A549 treated with dexamethasone at 1 μM for 4 hours (cell line): ENCODE measurements at places on chromosomes 4 and X. TPM values are rescaled to one million over a fixed set of nuclear protein-coding genes. Genes with fewer than 3 reads are reported as not detected.

TCEAL7 gene
- total RNA-seq: not detected in 5 replicates

SPATA18 gene
- 3.4 to 5.1 TPM (median 4.6 TPM) in 5 replicates for total RNA-seq

ABLIM2 gene
- 5.3 to 11.5 TPM (median 7.6 TPM) in 5 replicates for total RNA-seq

ADH6 gene
- 0.12 TPM in 1 of 5 replicates, not detected in the others for total RNA-seq

ADH1A gene
- not detected in 5 replicates for total RNA-seq

CFAP299 gene
- not detected in 5 replicates for total RNA-seq

C4orf36 gene
- 0.73 to 1.7 TPM (median 1.2 TPM) in 5 replicates for total RNA-seq

FMR1NB gene
- total RNA-seq: not detected in 5 replicates

TMSB15A gene
- 0.34 to 1.6 TPM (median 0.55 TPM) in 5 replicates for total RNA-seq

HSFX4 gene
- 0.10 to 0.13 TPM (median 0.11 TPM) in 3 of 5 replicates, not detected in the others for total RNA-seq

BMPR1B gene
- 5.2 to 8.0 TPM (median 7.2 TPM) in 5 replicates for total RNA-seq

WDR13 gene
- 60.8 to 87.8 TPM (median 79.6 TPM) in 5 replicates for total RNA-seq

IQCM gene
- total RNA-seq: not detected in 5 replicates

GATA1 gene
- total RNA-seq: not detected in 5 replicates

TRIML2 gene
- total RNA-seq: 32.4 to 48.9 TPM (median 38.8 TPM) in 5 replicates

LRRC66 gene
- total RNA-seq: 0.05 to 0.18 TPM (median 0.10 TPM) in 5 replicates

EGF gene
- 0.13 to 0.48 TPM (median 0.24 TPM) in 5 replicates for total RNA-seq

ETFDH gene
- total RNA-seq: 4.8 to 7.0 TPM (median 6.5 TPM) in 5 replicates

XK gene
- total RNA-seq: 0.35 to 0.43 TPM (median 0.42 TPM) in 5 replicates

ALB gene
- total RNA-seq: 0.19 to 0.26 TPM in 2 of 5 replicates, not detected in the others

KCND1 gene
- 0.70 to 1.4 TPM (median 1.1 TPM) in 5 replicates for total RNA-seq

UGT8 gene
- total RNA-seq: 0.10 to 0.25 TPM (median 0.12 TPM) in 5 replicates

FAM47B gene
- total RNA-seq: not detected in 5 replicates

PDLIM3 gene
- 0.08 to 0.27 TPM (median 0.14 TPM) in 5 replicates for total RNA-seq

DSPP gene
- not detected in 5 replicates for total RNA-seq

NR3C2 gene
- total RNA-seq: 0.02 TPM in 1 of 5 replicates, not detected in the others

BANK1 gene
- 0.80 to 1.1 TPM (median 1.1 TPM) in 5 replicates for total RNA-seq

AIFM1 gene
- 69.0 to 74.6 TPM (median 72.0 TPM) in 5 replicates for total RNA-seq

CPLX1 gene
- total RNA-seq: 0.28 to 0.90 TPM (median 0.47 TPM) in 5 replicates

UGT2A1 gene
- not detected in 5 replicates for total RNA-seq

PROM1 gene
- total RNA-seq: 0.30 to 0.75 TPM (median 0.53 TPM) in 5 replicates
